ENCODE measurements at places on chromosomes 16 and 17.

DNA sequence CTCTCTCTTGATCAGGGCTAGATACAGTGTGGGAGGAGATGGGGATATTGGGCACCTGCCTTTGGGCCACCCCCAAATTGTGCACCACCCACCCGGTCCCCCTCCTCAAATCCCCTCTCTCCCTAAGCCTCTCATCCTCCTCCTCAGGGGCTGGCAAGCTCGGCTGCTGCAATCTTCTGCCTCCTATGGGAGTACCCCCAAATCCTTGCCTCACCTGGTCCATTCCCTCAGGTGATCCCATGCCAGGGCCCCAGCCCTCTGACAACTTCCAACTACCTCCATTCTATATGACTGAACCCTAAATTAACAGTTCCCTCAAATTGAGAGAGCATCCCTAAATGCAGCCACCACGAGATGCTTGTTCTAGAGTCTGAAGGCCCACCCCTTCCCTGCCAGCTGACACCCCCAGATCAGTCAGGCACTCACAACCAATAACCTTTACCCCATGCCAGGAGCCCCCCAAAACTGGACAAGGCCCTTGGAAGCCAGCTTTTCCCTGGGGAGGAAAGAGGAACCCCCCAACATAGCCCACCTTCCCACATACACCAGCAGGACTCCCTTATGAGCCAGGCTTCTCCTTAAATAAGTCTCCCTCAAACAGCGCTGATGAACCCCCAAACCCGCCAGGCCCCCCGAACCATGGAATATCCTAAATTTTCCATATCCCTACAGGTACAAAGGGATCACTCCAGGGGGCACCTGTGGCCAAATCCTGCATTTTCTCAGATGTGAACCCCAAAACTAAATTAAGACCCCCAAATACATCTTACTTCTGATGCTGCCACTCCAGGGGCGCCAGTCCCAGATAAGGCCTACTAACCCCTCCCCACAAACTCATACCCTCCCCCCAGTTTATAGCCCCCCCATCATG is 3.2 kb downstream of the DLG4 start:
- DNase-seq = no peak

- no peak for DNase-seq
Observed at GRCh38 chr17:28973425-28973824, 22.1 kb upstream of the PHF12 start.

- DNase-seq = no peak
Observed at GRCh38 chr16:21611198-21611555, 11.8 kb downstream of the METTL9 start.

DNA sequence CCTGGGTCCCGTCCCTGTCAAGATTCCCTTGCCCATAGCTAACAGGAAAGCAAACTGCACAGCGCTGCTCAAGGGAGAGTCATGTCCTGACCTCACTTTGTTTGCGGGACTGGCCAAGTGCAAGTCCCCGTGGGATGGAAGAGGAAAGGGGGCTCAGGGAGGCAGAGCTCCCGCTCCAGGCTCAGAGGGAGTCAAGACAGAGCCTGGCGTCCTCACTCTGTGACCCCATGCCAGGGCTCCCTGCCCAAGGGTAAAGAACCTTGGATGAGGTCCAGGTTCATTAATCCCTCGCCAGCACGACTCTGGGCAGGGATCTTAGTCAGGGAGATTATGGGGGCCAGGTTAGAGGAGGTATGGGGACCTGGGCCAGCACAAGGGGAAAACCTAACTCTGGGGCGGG is 51.5 kb upstream of the CBX4 start:
- DNase-seq = peak; percentile 63

DNA sequence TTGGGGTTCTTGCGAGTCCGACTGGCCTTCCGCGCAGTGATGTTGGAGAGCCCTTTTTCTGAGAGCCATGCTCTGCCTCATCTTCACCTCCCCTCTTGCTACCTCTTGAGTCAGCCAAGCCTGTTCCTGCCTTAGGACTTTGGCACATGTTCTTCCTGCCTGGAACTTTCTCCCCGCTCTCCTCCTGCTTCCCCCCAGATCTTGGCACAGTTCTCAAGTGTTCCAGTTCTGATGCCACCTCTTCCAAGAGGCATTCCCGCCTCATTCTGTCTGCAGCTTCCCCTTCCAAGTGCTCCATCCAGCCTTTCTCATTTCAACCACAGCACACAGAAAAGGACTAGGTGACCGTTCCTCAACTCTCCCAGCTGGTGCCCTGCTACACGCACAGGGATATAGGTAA is 7.7 kb downstream of the AKAP1 start:
- no peak for DNase-seq

- peak; percentile 53 for DNase-seq
Observed at GRCh38 chr16:56657555-56658326, at the start of gene MT1F. TSS of gene MT1F (plus strand) at chr16:56657959. CDS start at chr16:56658059, 100 bp downstream.

- DNase-seq = no peak
Observed at GRCh38 chr17:74137416-74137815, 66.1 kb upstream of the RPL38 start.

DNA sequence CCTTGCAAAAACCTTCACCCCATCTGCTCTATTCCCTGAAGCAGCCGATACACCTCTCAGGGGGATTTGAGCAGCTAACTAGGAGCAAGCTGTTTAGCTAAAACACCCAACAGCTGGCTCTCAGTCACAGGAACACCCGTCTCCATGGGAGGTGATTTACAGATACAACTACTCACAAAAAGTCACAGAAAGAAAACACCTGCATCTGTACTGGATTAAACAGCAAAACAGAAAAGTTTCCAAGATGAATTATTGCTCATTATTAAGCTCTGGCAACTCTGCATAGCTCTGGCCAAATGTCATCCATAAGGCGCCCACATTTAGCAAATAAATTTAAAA is 22.3 kb downstream of the GJC1 start:
- DNase-seq = peak; percentile 92

DNA sequence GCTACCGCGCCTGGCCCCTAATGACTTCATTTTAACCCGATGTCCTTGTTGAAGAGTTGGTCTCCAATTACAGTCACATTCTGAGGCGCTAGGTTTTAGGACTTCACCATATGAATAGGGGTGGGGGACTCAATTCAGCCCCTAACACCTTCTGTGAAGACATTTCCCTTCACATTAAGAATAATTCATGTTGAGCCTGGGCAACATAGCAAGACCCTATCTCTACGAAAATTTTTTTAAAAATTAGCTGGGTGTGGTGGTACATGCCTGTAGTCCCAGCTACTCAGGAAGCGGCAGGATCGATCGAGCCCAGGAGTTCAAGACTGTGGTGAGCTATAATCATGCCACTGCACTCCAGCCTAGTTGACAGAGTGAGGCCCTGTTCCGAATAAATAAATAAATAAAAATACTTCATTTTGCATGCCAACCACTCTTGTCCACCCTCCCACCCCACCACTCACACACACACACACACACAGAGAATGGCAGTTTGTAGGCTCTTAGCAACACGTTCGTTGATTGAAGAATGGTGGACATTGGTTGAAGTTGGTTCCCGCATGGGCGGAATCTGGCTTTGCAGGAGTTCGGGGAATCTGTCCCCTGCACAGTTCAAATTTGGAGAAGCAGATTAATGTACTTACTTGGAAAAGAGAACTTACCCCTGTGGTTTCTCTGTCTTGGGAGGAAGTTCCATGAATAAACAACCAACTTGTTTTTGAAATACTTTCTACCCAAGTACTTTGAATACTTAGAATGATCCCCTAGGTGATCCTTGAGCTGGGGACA is 27.8 kb upstream of the TVP23A start:
- no peak for DNase-seq

- DNase-seq = no peak
Observed at GRCh38 chr17:1007310-1008007, 10.5 kb downstream of the TIMM22 start.

- DNase-seq = no peak
Observed at GRCh38 chr17:4733073-4733531, 1.9 kb downstream of the MED11 start.

DNA sequence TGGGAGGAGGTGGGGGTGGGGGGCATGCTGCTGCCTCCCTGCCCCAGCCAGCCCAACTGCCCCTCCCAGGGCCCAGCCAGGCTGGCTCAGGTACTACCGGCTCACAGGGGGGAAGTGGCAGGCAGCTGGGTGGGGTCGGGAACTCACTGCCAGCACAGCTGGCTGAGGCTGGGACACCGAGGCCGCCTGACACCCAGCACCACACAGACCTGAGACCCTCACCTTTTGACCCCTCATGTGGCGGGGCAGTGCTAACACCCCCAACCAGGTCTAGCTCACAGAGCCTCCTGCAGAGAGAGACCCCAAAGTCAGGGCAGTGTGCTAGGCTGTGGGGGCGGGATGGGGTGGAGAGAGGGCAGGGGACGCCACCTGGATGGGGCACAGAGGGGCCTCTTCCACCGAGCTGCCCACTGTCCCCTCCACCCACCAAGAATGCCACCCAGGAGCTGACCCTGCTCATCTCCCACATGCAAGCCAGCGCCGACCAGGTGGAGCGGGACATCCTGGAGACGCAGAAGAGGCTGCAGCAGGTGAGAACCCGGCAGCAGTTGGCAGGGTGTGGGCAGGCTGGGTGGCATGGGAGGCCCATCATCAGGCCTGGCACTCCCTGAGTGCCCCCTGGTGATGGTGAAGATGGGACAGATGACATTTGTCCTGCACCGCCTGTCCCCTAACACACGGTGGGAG is 3.0 kb downstream of the EVPLL start:
- DNase-seq = no peak

GRCh38 chr17:74742153-74742515 is 5.1 kb downstream of the RAB37 start:
- DNase-seq = peak; percentile 25

GRCh38 chr16:64730261-64730660 is 391.6 kb downstream of the CDH11 start:
- no peak for DNase-seq

GRCh38 chr16:10610499-10611184 is 30.2 kb upstream of the EMP2 start:
- DNase-seq = no peak

DNA sequence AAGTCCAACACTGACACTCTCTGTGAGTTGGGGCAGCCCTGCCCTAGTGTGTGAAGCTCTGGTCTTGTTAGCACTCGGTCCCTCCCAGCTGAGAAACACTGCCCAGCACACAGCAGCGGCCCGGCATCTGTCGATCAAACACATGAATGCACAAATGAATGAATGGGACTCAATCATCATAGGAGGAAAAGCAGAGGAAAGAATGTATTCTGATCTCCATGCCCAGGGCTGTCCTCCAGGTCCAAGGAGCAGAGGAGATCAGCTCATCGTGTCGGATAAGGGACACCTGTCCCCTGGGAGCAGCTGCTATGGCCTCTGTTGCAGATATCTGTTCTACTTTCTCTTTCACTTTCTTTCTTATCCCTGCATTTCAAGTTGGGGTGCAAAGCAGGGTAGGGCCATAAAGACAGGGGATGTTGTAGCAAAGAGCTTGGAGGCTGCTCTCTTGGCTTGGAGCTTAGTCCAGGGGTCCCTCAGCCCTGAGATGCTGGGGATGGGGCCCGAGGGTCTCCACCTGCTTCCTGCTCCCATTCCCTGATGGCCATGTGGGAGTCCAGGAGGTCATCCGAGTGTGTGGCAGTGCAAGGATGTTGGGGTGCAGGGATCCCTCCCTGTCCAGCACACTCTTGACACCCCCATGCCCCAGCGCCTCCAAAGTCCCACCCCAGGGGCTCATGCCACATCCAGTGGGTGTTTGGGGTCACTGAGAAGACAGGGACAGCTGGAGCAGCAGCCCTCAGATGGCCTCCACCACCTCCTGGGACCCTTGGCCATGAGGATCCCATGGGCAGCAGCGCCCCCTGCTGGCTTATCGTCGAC is 88.2 kb downstream of the IRF8 start:
- peak; percentile 81 for DNase-seq

DNA sequence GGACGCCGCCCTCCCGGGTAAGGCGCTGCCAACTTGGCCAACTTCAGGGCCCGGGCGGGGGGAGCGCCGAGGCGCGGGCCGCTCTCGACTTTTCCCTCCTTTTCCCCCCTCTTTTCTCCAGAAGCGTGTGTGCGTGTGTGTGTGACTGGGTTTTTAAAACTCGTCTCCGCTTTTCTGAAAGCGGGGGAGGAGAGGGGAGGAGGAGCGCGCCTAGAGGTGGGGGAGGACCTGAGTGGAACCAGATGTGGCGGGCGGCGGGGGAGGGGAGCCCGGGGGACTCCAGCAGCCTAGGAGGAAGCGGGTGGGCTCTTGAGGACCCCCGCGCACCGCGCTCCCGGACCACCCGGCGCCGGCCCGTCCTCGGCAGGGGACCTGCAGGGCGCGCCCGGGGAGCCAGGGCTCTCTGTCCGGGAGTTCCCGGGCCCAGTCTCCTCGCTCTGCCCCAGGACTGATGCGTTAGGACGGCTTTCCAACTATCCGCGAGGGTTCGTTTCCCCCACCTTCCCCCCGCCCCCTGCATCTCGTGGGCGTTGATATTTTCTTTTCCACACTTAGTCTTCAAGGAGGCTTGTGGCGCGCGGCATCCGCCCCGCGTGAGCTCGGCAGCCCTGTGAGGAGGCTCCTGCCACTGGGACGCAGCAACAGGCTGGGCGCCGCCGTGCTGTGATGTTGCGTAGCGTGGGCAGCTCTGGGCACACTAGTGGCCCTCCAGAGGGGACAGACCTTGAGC is 599 bp downstream of the MRC2 start:
- peak; percentile 48 for DNase-seq

DNA sequence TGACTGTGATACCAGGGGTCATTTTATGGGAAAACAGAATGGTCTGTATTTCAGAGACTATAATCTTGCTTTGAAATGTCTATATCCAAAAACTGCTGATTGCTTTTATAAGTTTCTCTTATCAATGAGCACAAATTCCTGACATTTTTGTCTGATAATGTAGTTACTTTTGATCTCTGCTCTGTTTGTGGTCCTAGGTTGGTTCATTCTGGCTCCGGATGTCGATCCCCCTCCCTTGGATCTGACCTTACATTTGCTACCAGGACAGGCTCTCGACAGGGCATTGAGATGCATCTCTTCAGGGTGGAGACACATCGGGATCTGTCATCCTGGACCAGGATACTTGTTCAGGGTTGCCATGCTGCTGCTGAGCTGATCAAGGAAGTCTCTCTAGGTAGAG is 27.3 kb upstream of the VPS4A start:
- no peak for DNase-seq

GRCh38 chr17:75059369-75060345 is 12.6 kb downstream of the KCTD2 start:
- DNase-seq = peak; percentile 81

GRCh38 chr17:41347869-41348760 is 2.5 kb downstream of the KRT33A start:
- no peak for DNase-seq
